ENCODE measurements at places on chromosomes 5 and 9. TPM values are rescaled to one million over a fixed set of nuclear protein-coding genes. Genes with fewer than 3 reads are reported as not detected.

AQP3 gene
- total RNA-seq = 3.5 TPM

KCNIP1 gene
- total RNA-seq = 3.9 TPM

- peak; percentile 19 for DNase-seq
These were observed 17.4 kb upstream of the RARS1 start for GRCh38 chr5:168468836-168469235.

- DNase-seq = peak; percentile 30
These were observed 14.7 kb downstream of the SLC45A2 start for GRCh38 chr5:33969572-33970452.

GRCh38 chr5:62504129-62504528, 74.5 kb upstream of the LRRC70 start:
- no peak for DNase-seq

DNA sequence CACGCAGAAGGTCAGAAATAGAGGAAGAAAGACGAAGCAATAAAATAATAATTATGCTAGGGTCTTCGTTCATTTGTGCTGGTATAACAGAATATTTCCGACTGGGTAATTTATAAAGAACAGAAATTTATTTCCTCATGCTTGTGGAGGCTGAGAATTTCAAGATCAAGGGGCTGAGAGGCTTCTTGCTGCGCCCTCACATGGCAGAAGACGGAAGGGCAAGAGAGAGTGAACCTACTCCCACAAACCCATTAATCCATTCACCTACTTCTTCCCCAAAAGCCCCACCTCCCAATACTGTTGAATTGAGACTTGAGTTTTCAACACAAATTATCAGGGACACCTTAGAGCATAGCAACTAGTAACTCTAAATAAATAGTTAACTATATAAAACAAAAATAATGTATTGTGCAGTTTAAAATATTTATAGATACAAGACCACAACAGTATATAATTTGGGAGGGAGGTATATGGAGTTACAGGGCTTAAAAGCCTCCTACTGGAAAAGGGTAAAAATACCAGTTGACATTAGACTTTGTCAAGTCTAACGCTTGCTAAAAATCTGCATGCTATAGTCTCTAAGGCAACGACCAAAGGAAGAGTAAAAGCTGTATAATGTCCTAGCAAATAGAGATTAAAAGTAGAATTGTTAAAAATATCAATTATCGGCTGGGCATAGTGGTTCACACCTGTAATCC, 40.3 kb upstream of the NAA35 start:
- peak; percentile 47 for DNase-seq

DNA sequence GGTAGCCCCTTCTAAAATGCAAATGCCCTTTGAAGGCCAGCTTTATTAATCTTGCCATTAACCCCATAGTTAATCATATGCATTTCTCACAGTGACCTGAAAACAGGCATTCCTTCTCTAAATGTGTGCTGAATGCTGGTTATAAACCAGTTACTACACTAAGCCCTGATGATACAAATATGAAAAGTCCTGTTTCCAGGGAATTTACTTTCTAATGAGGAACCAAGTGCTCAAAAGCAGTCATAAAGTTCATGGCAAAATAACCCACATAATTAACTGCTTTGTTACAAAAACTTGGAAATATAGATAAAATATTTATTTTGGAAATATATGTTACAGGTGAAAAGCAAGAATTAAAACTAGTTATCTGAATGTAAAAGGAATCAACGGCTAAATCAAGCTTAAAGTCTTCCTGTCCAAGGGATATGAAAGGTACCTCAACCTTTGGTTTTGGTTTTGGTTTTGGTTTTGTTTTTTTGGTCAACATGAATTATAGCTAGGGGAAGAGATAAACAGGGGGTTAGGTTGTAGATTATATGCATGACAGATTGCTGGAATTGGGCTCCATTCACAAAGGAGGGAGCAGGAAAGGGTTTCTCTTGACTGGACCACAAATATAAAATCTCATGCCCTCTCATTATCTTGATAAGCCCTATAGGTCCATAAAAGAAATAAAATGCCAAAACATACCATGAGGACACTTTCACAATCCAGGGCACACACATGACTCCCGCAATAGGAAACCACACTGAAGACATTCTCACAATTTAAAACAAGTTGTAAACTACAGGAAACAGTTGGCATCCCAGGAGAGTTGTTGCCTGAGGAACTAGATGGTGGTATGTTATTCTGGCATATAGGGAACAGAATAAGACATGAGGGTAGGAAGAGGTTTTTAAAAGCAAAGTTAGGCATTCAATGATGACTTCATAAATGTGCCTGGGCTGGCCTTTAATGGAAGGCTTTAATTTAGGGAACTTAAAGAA, 46.7 kb upstream of the MACIR start:
- no peak for DNase-seq

- peak; percentile 66 for DNase-seq
These were observed 126.0 kb downstream of the TMEM174 start for GRCh38 chr5:73298772-73299630.

GRCh38 chr5:92041911-92042660, 659.0 kb upstream of the ARRDC3 start:
- no peak for DNase-seq

FCN2 gene
- not detected for total RNA-seq

DNA sequence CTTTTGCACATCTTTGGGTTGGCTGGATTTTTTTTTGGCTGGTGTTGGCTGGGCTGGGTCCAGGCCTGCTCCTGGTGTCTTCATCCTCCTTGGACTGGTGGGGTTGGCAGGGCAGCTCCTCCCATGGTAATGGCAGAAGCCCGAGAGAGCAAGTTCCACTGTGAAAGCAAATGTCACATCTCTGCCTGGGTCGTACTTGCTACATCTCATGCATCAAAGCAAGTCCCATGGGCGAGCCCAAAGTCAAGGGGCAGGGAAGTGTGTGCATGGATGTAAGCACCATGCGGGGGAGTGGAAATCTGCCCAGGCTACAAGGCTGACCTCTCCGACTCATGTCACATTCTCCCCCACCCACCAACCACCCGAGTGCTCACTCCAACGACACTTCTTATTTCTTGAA, 26.7 kb downstream of the NKX2-5 start:
- no peak for DNase-seq

DNA sequence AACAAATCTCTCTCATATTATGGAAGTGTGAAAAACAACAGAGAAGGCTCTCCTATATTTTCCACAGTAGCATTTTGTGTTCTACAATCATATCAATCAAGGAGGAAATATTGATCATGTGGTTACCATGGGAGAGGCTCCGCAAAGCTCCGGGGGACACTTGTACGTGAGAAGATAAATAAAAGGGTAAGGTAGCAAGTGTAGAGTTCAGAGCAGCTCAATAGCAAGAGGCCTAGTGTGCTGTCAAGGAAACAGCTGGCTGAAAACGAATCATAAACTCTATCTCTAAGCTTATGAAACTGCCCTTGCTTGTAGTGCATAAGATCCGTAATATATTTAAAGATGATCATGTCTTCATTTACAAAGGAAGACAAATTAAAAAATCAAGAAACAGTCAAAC, 57.5 kb downstream of the CDH18 start:
- DNase-seq = no peak

DNA sequence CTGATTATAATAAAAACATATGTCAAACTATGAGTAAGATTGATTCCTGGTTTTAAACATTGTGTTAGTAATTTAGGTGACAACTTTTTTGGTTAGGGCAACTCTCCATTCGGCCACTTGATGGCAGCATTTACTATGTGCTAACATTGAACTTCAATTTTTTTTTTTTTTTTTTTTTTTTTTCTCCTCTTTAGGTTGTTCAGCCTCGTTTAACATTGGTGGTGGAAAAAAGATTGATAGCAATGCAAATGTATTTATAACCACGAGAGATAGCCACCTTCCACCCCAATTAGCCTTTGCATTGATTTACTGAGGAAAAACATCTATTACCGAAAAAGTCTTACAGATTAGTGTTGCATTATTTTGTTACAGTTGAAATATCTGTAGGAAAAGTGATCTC, 159.1 kb downstream of the CSNK1G3 start:
- peak; percentile 50 for DNase-seq

DNA sequence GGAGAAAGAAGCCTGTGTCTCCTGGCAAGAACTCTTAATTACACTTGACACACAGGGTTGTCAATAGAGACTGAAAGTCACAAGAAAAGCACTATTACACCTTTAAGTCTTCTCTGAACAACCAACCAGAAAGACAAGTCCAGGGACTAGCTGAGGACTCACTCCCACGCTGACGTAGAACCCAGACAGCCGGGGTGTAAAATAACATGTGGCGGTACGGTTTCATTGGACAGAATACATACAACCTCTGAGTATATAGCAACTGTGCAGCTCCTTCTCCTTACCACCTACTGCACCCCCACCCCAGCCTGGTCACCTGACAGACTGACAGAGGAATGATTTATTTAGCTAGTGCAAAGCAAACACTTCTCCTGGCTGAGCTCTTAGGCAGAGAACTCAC, 103.4 kb upstream of the RASEF start:
- DNase-seq = no peak

DNA sequence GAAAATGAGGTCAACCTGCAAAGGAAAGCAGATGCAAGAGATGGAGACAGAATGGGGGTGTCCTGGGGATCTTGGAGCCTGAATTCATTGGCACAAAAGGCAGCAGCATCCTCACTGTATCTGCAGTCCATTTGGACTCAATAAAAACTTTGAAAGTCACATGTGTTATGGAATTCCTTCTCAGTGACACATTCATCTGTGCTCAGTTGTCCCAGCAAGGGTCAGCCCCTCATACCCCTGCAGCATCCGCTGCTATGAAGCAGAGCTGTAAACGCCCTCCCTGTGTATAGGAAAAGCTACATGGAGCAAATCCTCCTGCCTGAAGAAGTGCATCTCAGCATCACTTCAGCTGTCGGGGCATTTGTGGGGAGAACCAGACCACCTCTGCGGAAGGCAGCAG, 14.5 kb upstream of the RARS1 start:
- DNase-seq = peak; percentile 36

GRCh38 chr5:63563008-63563917, 399.0 kb downstream of the HTR1A start:
- no peak for DNase-seq

DNA sequence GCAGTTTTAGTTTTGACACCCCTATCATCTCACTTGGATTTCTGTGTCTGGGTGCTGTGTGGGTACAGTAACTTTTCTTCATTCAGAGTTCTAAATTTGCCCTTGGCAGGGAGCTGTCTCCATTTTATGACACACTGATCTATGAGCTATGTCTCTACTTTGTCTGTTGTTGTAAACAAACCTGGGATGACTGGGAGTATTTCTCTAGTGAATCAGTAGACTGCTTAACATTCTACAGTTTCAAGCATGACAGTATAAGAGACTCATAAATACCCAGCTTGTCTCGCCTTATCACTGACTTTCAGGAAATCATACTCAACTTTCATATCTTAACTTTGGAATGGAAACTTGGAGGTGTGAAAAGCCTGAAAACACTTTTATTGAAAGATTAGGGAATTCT, 212.1 kb upstream of the NUDT12 start:
- no peak for DNase-seq

SPATA31A3 gene
- not detected for total RNA-seq

DNA sequence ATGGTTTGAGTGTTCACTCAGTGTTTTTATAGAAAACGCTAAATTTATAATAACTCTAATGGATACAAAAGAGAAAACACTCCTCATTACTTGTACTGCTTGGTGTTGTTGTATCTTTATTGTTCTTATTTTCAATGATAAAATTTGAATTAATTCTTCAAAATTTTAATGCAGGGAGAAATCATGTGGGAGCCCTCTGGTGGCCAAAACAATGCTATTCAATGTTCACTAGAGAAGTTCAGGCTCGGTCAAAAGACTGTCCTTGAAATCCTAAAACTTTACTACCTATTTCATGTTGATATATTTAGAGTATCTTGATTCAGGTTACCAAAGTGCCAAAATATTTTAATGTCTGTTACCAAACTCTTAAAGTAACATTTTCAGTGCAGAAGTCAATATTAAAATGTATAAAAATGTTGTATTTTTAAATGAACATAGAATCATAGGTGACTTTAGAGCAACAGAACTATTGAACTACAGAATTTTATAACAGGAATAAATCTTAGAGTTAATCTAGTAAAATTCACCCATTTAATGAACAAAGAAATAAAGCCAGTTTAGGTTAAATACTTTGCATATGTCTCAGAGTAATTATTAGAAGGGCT, 1259.8 kb downstream of the PTPRD start:
- DNase-seq = no peak

- DNase-seq = peak; percentile 48
These were observed 9.1 kb downstream of the EGFL7 start for GRCh38 chr9:136671646-136672430.

DNA sequence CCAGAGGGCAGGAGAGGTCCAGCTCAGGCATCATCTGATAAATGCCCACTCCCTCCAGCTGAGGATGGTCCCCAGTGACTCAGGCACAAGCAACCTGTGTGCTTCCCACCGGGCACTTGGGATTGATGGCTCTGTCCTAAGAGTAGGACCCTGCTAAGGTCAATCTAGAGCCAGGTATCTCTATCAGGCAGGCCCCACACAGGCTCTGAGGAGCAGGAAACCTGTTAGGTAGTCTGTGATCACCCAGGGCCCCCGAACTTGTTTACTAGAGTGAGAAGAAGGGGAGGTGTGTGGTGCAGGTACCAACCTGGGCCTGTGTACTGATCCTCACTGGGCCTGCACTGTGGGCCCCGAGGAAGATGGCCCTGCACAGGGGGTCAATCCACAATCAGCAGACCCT, 119.6 kb upstream of the FSTL4 start:
- DNase-seq = no peak

DNA sequence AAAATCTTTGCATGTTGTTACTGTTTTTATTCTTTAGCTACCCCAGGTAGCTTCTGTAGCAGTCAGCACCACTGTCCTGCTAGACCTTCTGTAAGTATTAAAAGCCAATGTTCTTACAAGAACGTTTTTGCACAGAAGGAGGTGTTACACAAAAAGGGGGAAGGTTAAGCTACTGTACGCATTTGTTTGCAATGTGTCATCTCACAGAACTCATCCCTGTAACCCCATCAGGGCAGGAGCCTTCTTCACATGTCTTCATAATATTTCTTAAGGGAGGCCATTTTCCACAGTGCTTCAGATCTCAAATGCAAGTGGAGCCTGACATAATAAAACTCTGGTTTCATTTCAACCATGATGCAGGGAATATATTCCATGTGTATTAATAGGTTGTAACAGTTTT, 67.9 kb downstream of the OSMR start:
- no peak for DNase-seq

DNA sequence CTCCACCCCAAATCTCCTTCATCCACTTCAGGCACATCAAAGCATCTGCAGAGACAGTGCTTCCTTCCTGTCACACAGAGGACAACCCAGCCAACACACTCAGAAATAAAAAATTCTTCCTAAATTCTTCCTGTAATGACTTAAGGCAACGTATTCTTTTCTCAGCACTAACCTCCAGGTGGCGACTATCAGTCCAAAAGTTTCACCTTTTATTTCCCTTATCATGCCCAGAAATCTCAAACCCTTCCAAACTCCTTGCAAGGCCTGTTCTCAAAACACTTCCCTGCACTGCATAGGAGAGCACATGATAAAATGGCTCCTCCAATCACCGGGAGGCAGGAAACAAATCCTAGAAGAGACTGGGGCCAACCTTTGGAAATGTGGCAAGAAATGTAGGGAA, 35.1 kb downstream of the SLIT3 start:
- DNase-seq = peak; percentile 23

Measured in Daoy (cell line).